ENCODE measurements at places on chromosomes 2 and 18.
A peak's percentile ranks its signal among the peaks of the same experiment; 100 is the strongest.

DNA sequence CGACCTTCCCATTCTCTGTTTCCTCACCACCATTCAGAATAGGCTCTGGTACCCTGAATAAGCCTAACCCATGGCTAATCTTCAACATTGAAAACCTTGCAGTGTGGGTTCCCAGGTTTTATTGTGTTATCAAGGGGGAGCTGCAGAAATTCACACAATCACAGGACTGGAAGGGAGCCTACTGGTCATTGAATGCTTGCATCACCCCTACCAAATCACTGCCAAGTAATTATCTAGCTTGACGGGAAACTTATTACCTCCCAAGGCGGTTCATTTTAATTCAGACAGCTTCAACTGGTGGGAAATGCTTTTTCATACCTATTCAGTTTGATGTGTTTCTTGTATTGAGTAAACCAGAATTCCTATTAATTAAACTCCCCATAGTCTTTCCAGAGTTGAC lies 33.6 kb upstream of the EFEMP1 start:
- DNase-seq = no peak

DNA sequence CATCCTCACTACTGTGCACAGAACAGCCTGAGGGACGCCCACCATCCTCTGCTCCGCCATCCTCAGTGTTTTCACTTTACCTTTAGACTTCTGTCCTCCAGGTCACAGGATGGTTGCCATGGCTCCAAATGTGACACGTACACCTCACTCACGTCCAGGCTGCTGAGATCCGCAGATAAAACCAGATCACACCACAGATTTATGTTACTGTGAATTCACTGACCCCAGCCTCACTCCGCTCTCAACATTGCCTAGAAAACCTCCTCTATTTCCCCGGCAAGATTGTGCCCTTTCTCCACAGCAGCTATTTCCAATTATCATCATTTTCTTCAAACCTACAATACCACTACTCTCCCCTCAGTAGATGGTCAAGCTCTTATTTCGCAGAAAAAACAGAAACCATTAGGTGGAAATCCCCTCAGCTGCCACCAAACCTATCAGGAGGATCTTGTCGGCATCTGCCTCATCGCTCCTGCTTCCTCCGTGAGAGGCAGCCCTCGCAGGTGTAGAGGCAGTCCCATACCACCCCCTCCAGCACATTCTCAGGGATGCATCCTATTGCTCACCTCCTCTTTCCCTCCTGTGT lies 49.8 kb upstream of the SLC1A4 start:
- no peak for DNase-seq

- no peak for DNase-seq
These were observed 293.8 kb upstream of the CHAC2 start for GRCh38 chr2:53473775-53474311.

DNA sequence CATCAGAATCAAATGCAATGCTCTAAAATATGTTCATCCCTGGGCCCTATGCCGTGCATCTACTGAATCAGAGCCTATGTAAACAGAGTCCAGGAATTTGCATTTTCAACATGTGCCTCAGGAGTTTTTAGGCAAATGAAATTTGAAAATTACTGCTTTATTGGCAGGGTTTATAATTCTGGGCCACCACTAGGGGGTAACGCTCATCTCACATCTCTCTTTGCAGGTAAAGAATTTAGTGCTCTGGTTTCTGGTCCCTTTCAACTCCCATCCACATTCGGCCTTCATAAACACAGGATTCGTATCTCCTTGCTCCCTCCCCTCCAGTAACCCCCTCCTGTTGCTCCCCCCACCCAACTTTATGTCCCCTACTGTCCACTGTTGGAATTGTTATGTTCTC lies 49.3 kb downstream of the LYPD6B start:
- no peak for DNase-seq

DNA sequence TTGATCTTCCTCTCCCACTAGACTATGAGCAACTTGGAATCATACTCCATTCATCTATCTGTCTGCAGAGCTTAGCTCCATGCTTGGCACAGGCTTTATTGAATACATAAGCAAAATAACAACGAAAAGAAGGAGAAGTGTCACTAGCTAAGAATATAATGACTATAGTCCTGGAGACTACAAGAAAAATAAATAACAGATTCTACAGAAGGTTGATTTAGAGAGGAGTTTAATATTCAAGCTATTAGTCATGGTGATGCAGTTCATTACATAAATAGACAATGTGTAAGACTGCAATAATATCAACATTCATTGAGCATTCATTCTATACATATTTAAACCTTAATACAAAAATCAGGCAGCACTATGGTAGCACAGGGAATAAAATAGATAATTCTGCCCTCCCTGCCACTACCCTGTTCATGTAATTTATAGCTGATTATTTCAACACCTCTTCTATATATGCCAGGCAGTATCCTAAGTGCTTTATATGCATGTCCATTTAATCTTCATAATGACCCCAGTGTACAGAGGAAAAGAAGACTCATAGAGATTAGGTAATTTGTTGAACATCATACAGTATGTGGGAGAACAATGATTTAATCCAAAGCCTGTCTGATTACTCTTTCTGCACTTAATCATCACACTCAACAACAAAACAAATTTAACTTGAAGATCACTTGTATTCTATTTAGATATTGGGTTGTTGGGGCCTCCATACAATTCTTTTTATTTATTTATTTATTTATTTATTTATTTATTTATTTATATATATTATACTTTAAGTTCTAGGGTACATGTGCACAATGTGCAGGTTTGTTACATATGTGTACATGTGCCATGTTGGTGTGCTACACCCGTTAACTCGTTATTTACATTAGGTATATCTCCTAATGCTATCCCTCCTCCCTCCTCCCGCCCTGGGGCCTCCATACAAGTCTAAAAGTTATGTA lies 165.3 kb downstream of the RNF152 start:
- DNase-seq = no peak

- no peak for DNase-seq
These were observed 62.6 kb downstream of the NBAS start for GRCh38 chr2:15498554-15498953.

GRCh38 chr2:35410431-35411061 lies 945.0 kb upstream of the CRIM1 start:
- no peak for DNase-seq

- DNase-seq = peak; percentile 31
These were observed 47.6 kb upstream of the GPC1 start for GRCh38 chr2:240387669-240388358.

DNA sequence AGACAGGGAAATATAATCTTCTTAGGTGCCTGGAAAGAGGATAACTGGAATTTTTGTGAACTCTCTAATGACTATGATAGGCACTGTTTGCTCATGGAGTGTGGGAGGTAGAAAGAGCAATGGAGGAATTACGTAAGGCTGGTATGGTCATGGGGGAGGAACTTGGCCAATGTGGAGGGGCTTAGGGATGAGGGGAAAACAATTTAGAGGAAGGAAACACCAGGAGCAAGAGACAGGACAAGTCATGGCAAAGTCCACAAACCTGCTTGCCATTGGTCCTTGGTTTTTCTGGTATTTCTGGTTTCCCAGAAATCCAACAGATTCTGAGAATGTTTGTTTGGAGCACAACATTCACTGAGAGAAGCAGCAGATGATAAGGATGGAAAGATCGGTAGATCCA lies 274.2 kb downstream of the DYSF start:
- no peak for DNase-seq

DNA sequence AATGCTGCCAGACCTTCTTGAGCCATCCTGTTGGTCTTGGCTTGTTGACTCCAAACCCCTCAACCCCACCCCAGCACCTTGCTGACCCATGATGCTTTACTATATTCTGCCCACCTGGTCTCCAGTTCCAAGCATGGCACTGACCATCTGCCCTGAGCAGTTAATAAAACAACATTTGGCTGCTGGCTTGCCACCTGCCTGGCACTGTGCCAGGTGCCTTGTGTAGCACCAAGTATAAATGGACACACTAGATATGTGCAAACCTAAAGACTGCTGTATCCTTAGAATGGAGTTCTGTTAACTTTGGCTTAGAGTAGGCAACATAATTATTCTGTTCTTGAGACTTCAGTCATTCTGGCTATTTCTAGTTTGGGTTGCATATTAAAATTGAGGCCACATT lies 91.4 kb downstream of the ACSL3 start:
- no peak for DNase-seq

GRCh38 chr2:29921560-29921915 lies at the start of gene ALK:
ALK (minus strand) TSS chr2:29921586; CDS start chr2:29920659, 927 bp downstream.
- peak; percentile 87 for DNase-seq

- DNase-seq = no peak
These were observed 61.8 kb downstream of the NRP2 start for GRCh38 chr2:205744074-205744591.

GRCh38 chr2:224973112-224974016 lies 68.9 kb downstream of the DOCK10 start:
- no peak for DNase-seq

DNA sequence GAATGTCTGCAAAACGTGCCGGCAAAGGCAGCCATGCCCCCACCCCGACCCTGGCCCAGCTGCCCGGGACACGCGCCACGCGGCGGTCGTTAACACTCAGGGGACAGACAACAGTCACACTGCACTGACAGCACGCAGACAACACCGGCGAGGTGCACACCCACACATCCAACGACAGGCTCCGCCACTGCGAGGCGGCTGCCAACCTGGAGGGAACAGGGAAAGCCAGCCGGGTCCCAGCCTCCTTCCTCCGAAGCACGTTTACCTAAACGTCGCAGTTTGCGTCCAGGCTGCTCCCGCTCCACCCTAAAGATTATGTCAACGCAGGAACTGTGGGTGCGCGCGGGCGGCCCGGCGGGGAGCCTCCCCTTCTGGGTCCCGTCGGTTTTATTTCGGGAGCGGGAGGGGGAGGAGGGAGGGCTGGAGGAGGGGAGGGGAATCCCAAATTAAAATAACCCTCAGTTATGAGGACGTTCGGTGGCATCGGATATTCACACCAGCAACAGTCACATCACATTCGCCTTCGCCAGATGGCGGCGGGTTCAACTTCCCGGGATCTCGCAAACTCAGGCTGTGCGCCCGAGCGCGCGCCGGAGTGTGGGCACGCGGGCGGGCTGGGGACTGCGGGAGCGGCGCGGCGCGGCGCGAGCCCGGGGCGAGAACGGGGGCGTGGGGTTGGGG lies 644 bp downstream of the PTGR3 start:
- DNase-seq = peak; percentile 60

DNA sequence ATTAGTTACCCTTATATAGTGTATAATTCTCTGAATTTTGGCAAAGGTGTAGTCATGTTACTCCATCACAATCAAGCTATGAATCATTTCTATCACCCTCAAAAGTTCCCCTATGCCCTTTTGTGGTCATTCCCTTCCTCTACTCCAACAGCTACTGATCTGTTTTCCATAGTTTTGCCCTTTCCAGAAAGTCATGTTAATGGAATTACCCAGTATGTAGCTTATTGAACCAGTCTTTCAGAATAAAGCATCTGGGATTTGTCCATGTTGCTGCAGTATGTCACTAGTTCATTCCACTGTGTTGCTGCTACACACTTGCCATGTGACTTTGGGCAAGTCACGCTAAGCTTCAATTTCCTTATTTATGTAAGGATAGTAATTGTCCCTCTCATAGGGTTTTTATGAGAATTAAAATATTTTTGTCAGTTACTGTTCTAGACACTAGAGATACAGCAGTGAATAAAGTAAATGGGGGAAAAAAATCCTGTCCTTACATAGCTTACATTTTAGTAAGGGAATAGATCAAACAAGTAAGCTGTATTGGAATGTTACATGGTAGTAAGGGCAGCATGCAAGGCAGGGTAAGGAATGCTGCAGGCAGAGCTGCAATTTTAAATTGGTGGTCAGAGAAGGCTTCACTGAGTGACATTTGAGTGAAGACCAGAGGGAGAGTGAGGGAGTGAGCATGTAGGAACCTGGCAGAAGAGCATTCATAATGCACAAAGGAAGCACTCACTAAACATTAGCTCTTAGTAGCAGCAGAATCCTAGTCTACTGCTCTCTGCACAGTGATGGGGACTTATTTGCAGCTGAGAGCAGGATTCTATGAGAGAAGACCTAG lies 80.3 kb upstream of the TSPYL6 start:
- DNase-seq = no peak
